ENCODE measurements at places on chromosomes 6 and 20.

DNA sequence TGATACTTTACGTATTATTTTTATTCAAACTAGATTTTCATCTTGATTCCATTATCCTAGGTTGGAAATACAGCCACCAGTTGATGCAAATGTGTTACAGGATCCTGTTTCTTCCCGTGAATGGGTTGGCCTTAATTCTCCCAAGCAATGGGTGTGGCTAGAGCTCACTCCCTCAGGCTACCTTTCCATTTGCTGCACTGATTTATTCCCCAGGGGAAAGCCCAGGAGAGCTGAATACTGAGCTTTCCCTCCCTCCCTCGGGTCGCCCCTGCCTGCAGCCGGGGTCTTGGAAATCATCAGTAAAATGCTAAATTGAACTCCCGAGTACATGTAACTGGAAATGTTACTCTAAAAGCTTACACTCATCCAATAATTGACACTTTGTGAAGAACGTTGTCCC, 9.9 kb downstream of the SMOC2 start:
- no peak for DNase-seq

- DNase-seq, result no peak
Observed at GRCh38 chr6:6600875-6601274, 12.4 kb downstream of the LY86 start.

DNA sequence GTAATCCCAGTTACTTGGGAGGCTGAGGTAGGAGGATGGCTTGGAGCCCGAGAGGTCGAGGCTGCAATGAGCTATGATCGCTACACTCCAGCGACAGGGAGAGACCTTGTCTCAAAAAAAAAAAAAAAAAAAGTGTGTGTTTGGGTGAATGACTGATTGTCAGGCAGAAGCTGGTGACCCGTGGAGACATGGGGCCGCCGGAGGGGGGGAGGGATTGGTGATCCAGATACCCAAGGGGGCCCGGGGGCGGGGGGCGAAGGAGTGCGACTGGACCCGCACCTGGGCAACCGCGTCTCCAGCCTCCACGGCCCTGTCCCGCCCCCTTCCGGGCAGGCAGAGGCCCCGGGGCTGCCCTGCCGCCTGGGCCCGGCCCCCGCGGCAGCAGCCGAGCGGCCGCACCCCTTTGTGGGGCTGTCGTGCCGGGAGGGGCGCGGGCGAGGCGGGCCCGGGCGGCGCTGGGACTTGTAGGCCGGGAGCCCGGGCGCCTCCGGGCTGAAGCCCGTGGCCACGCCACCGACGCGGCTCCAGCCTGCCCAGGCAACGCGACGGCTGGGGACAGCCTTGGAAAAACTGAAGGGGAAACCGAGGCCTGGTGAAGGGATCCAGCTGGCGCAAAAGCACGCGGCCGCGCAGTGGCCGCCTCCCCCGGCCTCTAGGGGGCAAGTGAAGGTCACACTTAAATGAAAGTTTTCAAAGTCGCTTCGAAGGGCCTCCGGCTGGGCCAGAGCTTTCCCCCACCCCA, 2.1 kb upstream of the RBM38 start:
- DNase-seq, result no peak

DNA sequence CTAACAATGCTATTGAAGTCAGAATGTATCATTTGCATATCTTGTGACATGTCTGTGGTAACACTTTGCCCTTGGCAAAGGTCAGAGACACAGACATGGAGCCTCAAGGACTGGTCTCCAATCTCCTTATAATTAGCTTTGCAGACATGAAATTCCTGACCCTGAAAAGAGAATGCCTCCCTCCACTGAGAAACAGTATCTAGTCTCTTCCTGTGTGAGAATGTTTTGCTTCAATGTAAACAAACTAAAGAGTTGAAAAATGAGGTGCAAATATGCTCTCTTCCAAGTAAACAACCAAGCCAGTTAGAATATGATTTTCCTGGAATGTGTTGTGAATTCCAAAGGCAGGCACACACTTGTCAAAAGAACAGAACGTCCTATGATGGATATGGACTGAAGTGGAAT, 407.1 kb upstream of the MARCKS start:
- no peak for DNase-seq

- no peak for DNase-seq
Observed at GRCh38 chr6:134880487-134881190, 69.3 kb downstream of the ALDH8A1 start.

DNA sequence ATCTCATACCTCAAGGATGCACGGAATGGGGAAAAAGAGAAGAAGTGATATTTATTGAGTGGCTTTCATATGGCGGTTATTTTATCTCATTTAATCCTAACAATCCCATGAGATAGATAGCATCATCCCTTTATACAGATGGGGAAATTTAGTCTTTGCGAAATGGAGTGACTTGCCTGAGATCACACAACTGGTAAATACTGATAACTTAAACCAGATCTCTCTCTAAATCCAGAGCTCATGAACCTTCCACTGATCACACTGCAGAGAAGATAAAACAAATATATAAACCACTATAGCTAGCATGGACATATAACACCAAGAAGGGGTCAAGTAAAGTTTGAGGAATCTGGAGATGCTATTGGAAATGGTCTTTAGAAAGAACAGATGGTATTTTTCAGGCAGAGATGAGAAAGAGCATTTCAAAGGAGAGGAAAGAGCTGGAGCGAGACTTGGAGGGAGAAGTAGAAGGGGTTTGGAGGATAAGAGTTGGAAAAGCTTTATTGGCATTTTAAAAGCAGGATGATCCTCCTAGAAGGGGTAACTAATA, 139.8 kb upstream of the TNFAIP3 start:
- no peak for DNase-seq

DNA sequence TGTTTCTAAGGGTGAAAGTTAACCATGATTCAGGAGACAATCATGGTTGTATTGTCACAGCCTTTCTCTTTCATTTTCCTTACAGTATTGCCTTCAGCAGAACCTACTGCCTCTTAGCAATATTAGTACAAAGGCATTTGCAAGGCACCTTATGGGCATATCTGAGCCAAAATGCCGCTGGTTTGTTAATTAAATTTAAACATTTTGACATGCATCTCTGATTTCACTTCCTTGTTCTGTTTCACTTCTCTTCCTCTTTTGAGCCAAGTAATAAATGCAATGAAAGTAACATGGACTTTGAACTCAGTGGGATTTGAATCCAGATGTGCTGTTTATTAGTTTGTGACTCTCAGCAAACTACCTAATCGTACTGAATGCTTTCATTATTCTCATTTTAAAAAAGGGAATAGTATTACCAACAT, 467.4 kb upstream of the CITED2 start:
- no peak for DNase-seq

DNA sequence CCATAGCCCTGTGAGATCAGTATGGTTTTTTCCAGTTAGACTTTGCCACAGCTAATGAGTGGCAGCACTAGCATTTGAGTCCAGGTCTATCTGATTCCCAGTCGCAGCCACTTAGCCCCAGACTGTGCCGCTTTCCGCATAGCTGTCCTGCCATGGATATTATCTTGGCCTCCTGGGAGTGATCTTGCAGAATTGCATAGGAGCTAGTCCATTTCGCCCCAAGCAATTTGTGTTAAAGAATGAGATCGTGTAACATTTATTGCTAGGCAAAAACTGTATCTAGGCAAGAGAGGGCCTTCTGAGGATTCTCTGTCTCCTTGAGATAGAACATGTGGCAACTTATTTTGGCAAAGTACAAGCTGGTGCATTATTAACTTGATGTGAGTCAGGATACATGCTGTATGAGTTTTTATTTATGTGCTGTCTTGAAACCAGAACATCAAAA, 74.2 kb downstream of the EZR start:
- DNase-seq, result no peak

- no peak for DNase-seq
Observed at GRCh38 chr6:53894091-53894490, 99.3 kb downstream of the LRRC1 start.

DNA sequence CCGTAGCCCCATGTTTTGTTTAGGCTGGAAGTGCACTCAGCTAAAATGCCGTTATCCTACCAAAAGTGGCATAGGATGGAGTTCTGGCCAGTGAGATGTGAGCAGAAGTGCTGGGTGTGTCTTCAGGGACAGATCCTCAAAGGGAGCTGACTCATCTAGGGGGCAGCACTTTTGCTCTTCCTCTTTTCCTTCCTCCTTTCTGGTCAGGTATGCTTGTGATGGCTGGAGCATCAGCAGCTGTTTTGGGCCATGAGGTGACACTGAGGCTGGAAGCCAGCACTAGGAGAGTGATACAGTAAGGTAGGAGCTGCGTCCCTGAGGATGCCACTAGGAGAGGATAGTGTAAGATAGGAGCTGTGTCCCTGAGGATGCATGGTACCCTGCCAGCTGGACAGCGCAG, 4.6 kb upstream of the OSBPL2 start:
- DNase-seq, result no peak

DNA sequence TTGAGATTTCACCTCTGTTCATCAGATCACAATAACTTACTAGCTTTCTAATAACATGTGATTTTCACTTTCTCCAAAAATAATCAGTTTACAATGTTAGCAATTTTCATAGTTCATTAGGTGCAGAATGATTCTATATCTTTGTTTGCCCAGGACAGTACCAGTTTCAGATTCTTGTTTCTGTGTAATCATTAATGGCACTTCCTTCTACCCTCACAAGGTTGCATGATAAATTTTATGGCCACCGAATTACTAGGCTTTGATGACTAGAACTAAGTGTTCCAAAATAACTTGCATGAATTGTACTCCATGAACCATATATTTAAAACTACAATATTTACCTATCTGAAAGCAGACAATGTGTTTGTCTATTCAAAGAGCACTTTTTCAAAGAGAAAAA, 442.3 kb downstream of the EPHA7 start:
- no peak for DNase-seq

- DNase-seq, result no peak
Observed at GRCh38 chr6:2738373-2738979, 12.2 kb downstream of the MYLK4 start.

GRCh38 chr20:44959638-44960102, 527 bp downstream of the TOMM34 start:
- no peak for DNase-seq
